ENCODE measurements at places on chromosomes 11 and 22. TPM values are rescaled to one million over a fixed set of nuclear protein-coding genes. Genes with fewer than 3 reads are reported as not detected.

The TRIM49 gene
- not detected for total RNA-seq

DNA sequence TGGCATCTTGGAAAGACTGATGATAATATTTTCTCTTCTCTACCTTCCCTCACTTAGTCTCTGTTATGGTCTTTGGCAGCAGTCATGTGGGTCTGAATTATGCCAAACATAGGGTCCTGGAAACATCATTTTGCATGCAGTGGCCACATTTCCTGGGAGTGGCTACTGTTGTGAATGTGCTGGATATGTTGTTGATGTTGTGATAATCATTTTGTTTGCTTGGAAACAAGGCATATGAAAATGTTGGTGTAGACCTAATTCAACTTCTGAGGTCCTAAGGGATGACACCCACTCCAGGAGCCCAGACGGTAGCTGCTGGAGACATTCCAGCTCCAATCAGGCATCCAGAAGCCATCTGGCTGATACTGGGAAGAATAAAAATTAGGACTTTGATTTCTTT lies 109.7 kb downstream of the DCDC1 start:
- H3K27me3 ChIP-seq = peaks cover 2% of the 10 kb centered on the region
- H3K4me1 ChIP-seq = peaks cover 2% of the 10 kb centered on the region
- H3K36me3 ChIP-seq = no peaks in the 10 kb centered on the region
- no peak overlapping the region for H3K27ac ChIP-seq
- DNase-seq = no peak

DNA sequence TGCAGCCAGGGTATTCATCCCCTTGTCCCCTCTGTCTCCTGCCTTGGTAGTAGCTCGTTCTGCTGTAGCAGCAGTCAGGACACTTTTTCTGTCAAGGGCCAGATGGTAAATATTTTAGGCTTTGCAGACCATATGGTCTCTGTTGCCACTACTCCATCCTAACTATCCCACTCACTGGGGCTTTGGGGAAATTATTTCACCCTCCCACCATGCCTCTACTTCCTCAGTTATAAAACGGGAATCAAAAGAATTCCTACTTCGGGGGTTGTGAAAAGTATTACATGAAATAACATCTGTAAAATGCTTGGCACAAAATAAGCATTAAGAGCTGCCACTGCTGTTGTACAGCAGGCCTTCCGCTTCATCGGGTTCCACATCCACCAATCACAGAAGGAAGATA lies 89.9 kb upstream of the LDLRAD3 start:
- no peaks in the 10 kb centered on the region for H3K36me3 ChIP-seq
- no peak overlapping the region for H3K27ac ChIP-seq
- peaks cover 4% of the 10 kb centered on the region for H3K27me3 ChIP-seq
- H3K4me1 ChIP-seq = no peaks in the 10 kb centered on the region
- H3K4me3 ChIP-seq = no peak overlapping the region
- DNase-seq = no peak

DNA sequence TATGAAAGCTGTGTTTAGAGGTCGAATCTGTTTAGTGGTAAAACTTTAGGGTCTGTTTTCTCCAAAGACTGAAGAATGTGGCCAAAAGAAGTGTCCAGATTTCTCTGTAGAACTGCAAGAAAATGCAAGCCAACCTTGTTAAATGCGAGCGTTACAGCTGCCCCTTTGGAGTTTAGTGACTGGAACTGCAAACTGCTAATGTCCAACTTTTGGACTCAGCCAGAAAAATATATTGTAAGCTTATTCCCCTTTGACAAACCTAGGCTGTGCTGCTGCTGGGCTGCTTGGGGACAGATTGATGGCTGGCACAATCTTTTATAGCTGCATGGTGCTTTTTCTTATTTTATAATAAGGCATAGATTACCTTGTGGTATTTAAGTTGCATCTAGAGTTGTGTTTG lies 3.9 kb downstream of the TEAD1 start:
- H3K36me3 ChIP-seq = no peaks in the 10 kb centered on the region
- H3K27me3 ChIP-seq = peaks cover 78% of the 10 kb centered on the region
- no peak overlapping the region for H3K4me3 ChIP-seq
- DNase-seq = no peak
- peaks cover 5% of the 10 kb centered on the region for H3K4me1 ChIP-seq
- H3K27ac ChIP-seq = no peak overlapping the region

The TBX1 gene
- total RNA-seq = 2.9 TPM

- H3K27ac ChIP-seq = no peak overlapping the region
- no peak for DNase-seq
- no peak overlapping the region for H3K4me3 ChIP-seq
- no peaks in the 10 kb centered on the region for H3K4me1 ChIP-seq
- H3K27me3 ChIP-seq = no peaks in the 10 kb centered on the region
- H3K36me3 ChIP-seq = no peaks in the 10 kb centered on the region
Observed at GRCh38 chr11:27218421-27219038, 144.5 kb downstream of the CCDC34 start.

DNA sequence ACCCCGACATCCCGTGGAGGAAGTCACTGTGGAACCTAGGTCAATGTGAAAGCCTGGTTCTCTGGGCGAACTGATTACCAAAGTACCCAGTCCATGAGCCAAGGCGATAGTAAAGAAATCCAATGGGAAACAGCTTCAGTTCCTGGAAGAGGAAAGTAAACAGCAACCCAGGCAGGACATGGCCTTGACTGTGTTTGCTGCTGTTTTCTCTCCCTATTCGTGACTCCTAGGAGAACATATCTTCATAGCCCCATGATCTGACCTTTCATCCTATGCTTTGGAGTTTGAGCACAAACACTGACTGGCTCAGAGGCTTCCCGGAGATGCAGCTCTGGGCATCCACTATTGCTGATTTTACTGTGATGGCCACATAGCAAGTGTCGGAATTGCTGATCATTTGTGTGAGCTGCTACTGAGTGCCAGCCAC lies 45.1 kb downstream of the LRFN4 start:
- H3K4me3 ChIP-seq = no peak overlapping the region
- no peak for DNase-seq
- H3K4me1 ChIP-seq = no peaks in the 10 kb centered on the region
- no peak overlapping the region for H3K27ac ChIP-seq

The APOA5 gene
- total RNA-seq = not detected

The DDX25 gene
- not detected for total RNA-seq

- no peak overlapping the region for H3K27ac ChIP-seq
- peaks cover 53% of the 10 kb centered on the region for H3K27me3 ChIP-seq
- peaks cover 21% of the 10 kb centered on the region for H3K4me1 ChIP-seq
- H3K36me3 ChIP-seq = peaks cover 10% of the 10 kb centered on the region
Observed at GRCh38 chr11:31797190-31798056, 13.7 kb downstream of the PAX6 start.

DNA sequence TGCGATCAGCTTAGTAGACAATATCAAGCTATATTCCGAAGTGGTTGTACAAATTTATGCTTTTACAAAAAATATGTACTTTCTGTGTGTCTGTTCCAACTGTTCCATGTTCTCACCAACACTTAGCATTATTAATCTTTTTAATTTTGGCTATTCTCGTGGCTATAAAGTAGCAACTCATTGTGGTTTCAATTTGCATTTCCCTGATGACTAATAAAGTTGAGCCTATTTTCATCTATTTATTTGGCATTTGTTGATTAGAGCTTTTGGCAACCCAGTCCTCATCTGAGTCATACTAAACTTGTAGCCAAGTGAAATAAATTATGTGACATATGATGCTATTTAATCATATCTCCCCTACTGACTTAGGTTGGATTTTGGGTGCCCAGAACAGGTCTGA lies 115.9 kb downstream of the FBXO7 start:
- H3K27ac ChIP-seq = no peak overlapping the region
- H3K27me3 ChIP-seq = peaks cover 17% of the 10 kb centered on the region
- H3K4me3 ChIP-seq = no peak overlapping the region
- DNase-seq = no peak
- no peaks in the 10 kb centered on the region for H3K36me3 ChIP-seq

DNA sequence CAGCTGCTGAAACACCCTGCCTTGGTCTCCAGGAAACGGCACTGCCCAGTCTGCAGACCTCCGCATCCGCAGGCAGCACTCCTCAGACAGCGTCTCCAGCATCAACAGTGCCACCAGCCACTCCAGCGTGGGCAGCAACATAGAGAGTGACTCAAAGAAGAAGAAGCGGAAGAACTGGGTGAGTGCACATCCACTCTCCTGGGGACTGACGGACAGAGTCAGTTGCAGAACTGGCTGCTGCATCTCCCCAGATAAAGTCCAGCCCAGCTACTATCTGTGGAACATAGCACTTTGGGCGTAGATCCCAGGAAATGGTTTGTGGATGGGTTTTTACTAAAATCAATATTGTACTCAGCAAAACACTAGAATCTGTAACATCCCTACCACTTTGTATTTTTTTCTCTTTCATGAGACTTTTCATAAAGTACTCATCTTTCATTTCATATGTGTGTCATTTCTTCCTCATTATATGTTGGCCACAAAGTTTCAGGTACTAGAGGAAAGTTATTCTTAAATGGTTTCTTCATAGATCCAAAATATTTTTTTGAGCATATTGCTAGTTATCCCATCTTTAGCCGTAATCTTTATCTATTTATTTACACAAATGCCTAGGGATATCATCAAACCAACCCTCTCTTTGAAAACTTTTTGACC lies 80.1 kb downstream of the DBX1 start:
- no peak overlapping the region for H3K4me3 ChIP-seq
- H3K27me3 ChIP-seq = peaks cover 24% of the 10 kb centered on the region
- no peak overlapping the region for H3K27ac ChIP-seq
- no peak for DNase-seq

DNA sequence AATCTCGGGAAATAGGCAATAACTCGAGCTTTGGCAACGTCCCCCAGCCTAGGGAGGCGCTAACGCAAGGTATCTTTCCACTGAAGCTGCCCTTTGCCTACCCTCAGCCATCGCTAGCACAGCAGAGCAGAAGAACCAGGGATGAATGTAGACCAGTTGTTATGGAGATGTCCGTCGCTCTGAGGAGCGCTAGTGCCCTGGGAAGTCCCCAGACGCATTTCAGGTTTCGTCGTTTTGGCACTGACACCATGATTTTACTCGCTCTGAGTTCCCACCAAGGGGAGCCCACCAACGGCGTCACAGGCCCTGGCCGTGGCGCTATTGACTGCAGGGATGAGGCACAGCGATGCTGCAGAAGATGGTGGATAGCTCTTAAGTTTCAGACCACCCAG lies 22.7 kb upstream of the BDNF start:
- peaks cover 23% of the 10 kb centered on the region for H3K36me3 ChIP-seq
- DNase-seq = no peak
- H3K4me3 ChIP-seq = no peak overlapping the region
- no peak overlapping the region for H3K27ac ChIP-seq
- H3K4me1 ChIP-seq = peaks cover 4% of the 10 kb centered on the region

DNA sequence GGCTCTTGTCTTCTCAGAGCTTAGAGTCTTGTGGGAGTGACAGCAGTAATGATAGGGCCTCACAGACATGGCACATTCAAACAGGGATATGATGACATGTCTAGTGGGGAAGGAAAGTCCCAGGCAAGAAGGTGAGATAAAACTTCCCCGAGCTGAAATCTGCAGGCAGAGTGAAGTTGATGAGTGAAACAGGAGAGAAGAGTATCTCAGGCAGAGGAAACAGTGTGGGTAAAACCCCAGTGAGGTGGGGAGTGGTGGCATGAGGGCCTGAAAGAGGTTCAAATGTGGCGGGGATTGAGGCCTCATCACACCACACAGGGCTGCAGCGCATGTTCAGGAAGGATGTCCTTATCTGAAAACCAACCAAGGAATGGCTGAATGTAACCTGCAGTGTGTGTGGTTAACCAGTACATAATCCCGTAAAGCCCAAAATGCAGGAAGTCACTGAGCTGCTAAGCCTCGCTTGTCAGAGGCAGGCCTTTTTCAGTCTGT lies 153.8 kb upstream of the E2F8 start:
- peaks cover 5% of the 10 kb centered on the region for H3K27me3 ChIP-seq
- H3K27ac ChIP-seq = peak overlapping the region; percentile 3
- peak overlapping the region; percentile 5 for H3K4me3 ChIP-seq
- H3K4me1 ChIP-seq = peaks cover 4% of the 10 kb centered on the region

DNA sequence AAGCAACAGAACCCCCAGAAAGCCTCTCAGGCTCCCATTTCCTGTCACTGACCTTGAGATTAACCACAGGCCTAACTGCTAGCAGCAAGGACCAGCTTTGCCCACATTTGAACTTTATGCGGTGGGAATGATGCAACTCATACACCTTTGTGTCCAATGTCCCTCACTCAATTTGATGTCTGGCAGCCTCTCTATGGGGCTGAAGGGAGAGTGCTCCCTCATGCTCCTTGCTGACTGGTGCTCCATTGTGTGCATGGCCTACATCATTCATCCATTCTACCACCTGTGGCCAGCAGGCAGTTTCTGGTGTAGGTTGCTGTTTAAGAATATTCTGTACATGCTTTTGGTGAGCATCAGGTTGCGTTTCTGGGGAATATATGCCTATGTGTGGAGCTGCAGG lies 31.9 kb downstream of the KCNQ1OT1 start:
- H3K36me3 ChIP-seq = no peaks in the 10 kb centered on the region
- H3K27ac ChIP-seq = no peak overlapping the region
- DNase-seq = no peak
- H3K4me3 ChIP-seq = no peak overlapping the region
- no peaks in the 10 kb centered on the region for H3K4me1 ChIP-seq
- H3K27me3 ChIP-seq = no peaks in the 10 kb centered on the region

- H3K4me3 ChIP-seq = no peak overlapping the region
- no peak for DNase-seq
- no peaks in the 10 kb centered on the region for H3K36me3 ChIP-seq
- no peaks in the 10 kb centered on the region for H3K4me1 ChIP-seq
- no peaks in the 10 kb centered on the region for H3K27me3 ChIP-seq
Observed at GRCh38 chr11:24872186-24872585, 375.3 kb downstream of the LUZP2 start.

The CHRNA10 gene
- total RNA-seq = 3.4 TPM

DNA sequence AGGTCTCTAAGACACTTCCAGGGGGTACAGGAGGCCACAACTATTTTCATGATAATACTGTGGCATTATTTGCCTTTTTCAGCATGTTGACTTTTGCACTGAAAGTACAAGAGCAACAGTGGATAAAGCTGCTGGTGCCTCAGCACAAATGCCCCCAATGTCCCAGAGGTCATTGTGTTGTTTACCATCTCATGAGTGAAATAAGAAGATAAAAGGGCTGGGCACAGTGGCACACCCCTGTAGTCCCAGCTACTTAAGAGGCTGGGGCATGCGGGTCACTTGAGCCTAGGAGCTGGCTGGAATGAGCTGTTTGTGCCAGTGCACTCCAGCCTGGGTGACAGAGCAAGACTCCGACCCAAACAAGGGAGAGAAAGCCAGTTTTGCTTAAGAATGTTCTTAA lies 72.6 kb upstream of the RAB1B start:
- no peaks in the 10 kb centered on the region for H3K27me3 ChIP-seq
- no peak overlapping the region for H3K4me3 ChIP-seq
- DNase-seq = no peak
